ENCODE measurements at places on chromosomes 5 and 9.

GRCh38 chr5:136053336-136054141 is 24.8 kb downstream of the TGFBI start:
- no peak for DNase-seq

GRCh38 chr5:43582082-43583005 is 20.6 kb upstream of the NNT start:
- DNase-seq, result no peak

GRCh38 chr5:15852949-15853348 is 326.6 kb downstream of the MARCHF11 start:
- no peak for DNase-seq

DNA sequence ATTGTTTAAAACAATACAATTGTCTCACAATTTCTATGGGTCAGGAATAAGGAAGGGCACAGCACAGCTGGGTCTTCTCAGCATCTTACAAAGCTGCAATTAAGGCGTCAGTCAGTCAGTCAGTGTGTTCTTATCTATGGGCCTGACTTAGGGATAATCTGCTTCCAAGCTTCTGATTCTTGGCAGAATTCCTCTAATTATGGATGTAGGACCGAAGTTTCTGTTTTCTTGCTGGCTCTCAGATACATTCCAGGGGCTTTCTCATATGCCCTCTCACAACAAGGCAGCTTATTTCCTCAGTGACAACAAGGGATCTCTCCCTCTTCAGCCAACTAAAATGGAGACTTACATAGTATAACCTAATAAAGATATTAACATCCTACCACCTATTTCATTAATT is 1925.3 kb upstream of the ACO1 start:
- DNase-seq, result no peak

- no peak for DNase-seq
Measured at GRCh38 chr5:52598968-52599367, 188.7 kb upstream of the ITGA1 start.

GRCh38 chr9:15512204-15512603 is 1.4 kb upstream of the PSIP1 start:
- no peak for DNase-seq

DNA sequence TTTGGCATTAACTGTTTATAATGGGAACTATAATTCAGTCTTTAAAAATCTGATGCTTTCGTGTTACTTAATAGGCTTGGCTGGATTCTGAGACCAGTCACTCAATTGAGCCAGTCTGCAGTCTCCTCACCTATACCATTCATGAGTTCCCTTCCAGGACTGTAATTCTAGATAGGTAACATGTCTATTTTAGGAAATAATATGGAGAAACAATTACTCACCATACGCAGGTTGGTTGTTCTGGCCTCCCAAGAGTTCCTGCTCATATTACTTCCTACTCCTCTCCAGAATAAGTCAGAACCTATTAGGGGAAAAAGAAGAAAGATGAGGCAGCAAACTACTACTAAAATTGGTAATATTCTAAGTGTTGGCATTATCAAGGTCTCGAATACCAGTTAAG is 4.5 kb upstream of the IARS1 start:
- DNase-seq, result no peak

DNA sequence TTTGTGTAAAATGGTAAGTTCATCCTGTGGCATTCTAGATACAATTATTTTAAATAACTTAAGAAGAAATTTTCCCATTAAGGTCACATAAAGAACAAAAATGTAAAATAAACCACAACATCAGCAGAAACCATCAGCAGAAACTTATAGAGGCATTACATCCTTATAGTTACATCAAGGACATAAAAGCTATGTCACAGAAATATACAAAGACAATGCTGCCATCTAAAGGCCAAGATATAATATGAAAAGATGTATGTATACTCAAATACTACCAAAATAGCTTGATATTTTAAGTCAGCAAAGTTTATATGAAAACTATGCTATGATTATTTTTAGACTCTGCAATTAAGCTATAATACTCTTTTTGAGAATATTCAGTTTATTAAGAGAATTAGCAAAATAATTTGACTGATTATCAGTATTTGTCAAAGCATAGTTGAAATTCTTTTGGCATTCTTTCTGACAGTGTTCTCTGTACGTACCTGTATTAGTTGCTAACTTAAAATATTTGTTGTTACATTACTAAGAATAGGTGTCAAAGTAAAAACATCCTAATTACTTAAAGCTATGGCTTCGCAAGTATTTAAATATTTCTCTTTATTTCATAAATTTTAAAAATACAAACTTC is 36.2 kb downstream of the FBXL17 start:
- DNase-seq, result peak; percentile 7

- no peak for DNase-seq
Measured at GRCh38 chr5:146203872-146204192, 427 bp downstream of the RBM27 start.

- DNase-seq, result no peak
Measured at GRCh38 chr5:8870349-8870958, 675.4 kb downstream of the SEMA5A start.

DNA sequence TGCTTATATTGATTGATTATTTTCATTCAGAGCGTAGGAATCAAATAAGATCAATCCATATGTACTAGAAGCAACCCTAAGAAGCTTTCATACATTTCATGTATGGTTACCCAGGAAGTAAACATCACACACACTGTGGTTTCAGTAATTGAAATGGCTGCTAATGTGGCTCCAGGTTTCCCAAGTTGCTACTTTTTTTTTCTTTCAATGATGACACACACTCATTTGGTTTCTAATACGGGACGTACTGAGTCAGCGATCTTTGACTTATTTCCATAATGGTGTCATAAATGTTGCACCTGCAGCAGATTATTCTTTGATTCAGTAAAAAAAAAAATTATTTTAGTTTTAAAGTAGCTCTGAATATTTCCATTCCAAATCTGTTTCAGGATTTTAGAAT is 248.6 kb downstream of the CTNND2 start:
- no peak for DNase-seq

DNA sequence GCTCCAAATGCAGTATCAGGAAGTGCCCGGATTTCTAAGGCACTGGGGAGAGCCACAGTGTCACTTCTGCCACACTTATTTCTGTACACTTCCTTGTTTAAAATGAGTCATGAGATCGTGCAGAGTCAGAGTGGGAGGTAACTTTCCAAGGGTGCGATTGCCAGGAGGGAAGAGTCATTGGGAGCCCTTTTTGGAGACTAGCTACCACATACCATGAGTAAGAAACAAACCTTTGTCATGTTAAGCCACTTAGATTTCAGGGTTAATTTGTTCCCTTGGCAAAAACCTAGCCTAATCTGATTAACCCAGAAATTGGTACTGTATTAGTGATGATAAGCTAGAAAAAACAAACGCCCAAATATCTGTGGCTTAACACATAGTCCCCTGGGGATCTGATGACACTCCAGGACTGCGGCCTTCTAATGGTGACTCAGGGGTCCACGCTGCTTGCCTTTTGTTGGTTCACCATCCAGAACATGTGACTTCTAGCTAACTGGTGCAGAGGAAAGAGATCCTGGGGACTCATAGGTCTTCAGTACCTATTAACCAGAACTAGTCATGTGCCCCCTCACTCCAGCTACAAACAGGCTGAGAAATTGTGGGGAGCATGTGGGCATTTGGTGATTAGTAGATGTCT is 48.6 kb upstream of the TLE1 start:
- no peak for DNase-seq

DNA sequence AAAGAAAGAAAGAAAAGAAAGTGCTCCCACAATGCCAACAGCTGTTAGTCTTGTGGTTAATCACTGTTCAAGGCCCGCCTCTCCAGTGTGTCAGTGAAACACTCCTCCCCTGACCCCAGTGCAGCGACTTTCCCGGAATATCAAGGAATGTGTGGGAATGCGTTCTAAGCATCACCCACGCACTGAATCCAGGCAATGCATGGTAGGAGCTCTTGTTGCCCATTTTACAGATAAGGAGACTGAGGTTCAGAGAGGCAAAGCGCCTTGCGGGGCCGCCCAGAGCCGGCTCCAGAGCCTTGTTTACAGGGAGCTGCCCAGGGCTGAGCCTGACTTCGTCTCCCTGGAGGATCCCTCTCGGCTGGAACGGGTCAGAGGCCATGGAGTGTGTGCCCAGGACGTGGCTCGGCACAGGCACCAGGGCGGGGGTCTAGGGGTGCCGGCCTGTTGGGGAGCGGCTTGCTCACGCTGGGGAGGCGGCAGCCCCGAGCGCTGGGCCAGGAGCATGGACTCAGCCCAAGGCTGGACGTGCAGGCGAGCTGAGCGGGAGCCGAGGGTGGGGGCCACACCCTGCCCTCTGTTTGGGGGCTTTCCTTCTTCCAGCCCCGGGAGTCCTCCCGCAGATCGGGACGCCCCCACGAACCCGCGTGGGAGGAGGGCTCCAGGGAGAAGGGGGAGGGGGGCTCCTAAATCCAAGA is 823 bp downstream of the ST6GALNAC6 start:
- DNase-seq, result no peak

GRCh38 chr5:173320259-173320658 is 8.0 kb downstream of the STC2 start:
- DNase-seq, result no peak

DNA sequence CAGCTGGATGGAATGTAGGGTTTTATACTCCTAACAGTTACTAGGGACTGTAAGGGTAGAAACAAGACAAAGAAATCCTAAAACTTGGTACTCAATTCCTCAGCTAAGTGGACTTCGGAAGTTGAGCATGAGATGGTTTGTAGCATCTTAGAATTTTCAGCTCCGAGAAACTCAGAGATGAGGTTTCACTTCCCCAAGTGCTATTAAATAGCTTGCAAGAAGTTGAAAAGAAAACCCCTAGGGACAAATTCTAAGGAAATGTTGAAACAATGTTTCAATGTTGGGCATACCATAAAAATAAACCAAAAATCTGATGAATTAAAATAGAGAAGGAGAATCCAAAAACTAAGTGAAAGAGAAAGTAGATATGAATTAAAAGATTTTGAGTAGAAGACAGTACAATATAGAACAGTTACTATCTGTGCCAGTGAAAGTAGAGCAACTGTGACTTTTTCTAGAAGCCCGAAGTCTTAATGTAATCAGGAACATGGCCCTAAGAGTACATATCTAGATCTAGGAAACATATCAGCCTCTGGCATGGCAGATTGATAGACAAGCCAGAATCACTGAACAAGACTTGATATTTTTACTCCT is 308.6 kb upstream of the RGMB start:
- no peak for DNase-seq

DNA sequence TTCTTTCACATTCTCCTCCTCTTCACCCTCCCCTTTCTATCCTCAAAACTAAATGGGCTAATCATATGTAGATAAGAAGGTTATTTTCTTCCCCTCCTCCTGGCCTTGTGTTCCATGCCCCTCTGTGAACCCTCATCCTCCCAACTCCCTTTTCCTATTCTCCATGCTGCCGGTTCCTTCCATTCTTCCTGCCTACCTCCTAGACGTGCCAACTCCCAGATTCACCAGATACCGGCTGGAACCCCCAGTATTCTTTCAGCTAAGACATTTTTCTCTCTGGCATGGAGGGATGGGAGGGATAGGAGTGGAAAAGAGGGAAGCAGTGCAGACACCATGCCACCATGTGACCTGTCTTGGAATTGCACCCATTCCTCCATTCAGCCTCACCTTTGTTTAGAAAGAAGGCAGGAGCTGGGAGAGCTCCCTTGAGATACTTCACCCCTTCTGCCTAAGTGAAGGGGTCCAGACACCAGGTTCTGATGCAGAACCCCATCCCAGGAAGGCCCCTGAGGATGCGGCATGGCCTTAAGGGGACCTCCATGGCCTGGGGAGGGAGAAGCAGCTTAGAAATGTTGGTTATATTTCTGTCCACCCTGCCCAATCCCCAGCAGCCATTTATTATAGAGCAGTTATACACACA is 4.8 kb downstream of the DNAJB5 start:
- DNase-seq, result peak; percentile 75

DNA sequence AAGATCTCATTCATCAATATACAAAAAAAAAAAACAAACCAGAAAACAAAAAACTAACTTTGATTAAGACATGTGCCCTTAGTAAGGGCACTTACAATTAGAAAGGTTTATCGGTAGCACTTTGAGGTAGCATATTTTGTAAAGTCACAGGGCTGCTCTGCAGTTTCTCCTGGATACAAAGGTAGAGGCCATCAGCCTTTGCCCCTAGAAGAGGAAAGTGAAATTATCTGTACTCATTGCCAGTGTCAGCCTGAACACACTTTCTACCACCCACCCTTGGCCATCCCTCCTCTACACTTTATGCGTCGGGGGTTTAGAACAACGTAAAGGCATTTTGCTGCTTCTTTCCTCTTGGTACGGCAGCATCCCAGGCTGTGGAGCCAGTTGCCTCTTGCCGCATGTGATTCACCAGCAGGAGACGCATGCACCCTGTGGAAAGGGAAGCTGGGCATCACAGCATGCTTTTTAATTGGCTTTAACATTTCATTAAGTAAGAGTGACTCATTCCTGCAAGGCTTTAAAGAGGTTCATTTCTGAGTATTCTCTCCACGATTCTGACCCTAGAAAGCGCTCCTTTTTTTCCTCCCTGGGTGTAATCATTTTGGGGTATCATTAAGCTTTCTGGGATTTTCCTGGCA is 84.6 kb downstream of the CEMIP2 start:
- DNase-seq, result peak; percentile 27

DNA sequence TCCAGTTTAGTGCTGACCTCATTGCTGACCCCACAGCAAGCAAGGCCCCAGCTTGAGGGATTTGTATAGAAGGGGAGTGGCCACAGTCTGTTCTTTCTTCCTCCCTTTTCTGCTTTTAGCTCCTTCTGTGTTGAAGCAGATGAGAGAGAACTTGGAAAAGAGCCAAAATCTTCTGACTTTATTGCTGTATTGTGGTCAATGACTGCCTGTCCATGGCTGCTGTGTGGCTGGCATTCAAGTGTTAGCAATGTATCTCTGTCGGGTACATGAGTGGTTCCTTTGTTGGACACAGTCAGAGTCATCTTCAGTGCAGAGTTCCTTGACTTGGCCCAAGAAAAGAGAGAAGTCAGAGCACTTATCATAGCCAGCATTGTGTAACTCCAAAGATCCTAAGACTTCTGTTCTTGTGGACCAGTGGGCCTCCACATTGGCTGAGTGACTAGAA is 154.1 kb downstream of the LRRC70 start:
- no peak for DNase-seq

- no peak for DNase-seq
Measured at GRCh38 chr5:50813691-50814090, 147.3 kb downstream of the PARP8 start.

- DNase-seq, result no peak
Measured at GRCh38 chr9:124500028-124500795, 7.0 kb downstream of the NR5A1 start.

- no peak for DNase-seq
Measured at GRCh38 chr9:127014216-127014909, 99.8 kb downstream of the RALGPS1 start.
